ENCODE measurements at places on chromosomes 3 and 15.
A peak's percentile ranks its signal among the peaks of the same experiment; 100 is the strongest.

GRCh38 chr3:72652395-72652794 lies 195.8 kb downstream of the SHQ1 start:
- no peak for DNase-seq

DNA sequence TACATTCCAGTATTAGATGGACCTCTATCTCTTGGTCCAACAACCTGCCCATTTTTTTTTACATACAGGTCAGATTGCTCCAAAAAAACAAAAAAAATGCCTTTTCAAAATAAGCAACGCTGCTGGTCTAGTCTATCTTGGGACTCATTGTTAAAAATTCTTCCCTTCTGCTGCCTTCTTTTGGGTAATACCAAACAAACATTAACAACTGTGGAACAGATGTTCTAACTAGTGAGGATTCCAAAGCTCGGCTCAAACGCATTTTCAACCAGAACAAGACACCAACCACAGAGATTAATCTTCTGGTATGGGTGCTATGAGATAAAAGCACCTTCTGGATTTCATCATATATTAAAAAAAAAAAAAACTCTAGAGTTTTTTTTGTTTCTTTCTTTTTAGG lies 24.7 kb downstream of the ARHGAP31 start:
- no peak for DNase-seq

- no peak for DNase-seq
These were observed 226.2 kb upstream of the TP63 start for GRCh38 chr3:189404797-189405484.

DNA sequence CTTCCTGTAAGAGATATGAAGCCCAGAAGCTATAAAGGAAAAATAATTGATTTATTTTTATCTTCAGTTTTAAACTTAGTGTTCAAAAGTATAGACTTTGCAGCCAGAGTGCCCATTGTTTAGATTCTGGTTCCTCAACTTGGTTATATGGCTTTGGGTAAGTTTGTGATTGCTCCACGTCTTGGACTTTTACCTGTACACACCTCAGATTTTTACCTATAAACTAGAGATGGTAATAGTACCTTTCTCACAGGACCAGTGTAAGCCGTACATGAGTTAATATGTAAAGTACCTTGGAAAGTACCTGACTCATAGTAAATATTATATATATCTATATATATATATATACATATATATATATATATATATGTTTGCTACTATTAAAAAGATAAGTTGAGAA lies 283.8 kb downstream of the RAP2B start:
- no peak for DNase-seq

DNA sequence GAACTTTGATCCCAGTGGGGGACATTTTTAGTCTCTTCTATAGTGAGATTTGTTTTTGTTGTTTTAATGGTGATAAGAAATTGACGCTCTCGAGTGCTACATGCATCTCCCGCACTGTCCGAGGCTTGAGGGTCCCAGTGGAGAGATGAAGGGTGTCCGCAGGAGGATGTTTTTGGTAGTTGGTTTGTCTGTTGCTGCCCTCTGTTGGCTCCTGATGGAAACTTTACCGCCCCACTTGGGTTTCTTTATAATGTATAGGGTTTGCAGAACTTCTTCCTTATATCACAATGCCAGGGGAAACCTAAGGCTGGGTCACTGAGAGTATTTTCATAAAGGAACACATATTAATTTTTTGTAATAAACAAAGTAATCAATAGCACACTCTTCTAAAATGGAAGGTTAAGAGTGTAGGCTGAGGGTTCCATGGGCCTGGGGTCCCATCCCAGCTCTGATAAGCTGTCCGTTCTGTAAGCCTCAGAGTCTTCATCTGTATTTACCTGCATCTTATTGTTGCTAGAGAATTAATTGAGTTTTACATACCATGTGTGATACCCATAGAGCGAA lies 185.3 kb upstream of the FEZF2 start:
- no peak for DNase-seq

GRCh38 chr3:11770477-11771391 lies 76.0 kb downstream of the TAMM41 start:
- DNase-seq = peak; percentile 84

DNA sequence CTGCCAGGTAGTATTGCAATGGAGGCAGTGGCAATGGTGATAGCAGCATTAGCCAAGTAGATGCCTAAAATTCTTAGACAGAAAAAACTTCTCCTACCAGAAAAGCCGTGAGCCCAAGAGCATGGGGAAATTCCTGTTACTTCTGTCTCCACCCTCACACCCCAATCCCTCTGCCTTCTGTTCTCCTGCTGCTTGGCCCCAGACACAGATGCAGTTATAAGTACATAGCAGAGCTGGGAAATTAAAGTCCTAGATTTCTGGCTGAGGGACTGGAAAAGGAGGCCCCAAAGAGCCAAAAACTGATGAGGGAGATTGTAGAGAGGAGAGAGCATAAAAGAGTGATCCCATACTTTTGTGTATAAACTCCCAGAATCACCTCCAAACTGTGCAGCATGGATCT lies 166.9 kb downstream of the SMAD6 start:
- DNase-seq = peak; percentile 27

GRCh38 chr3:136207489-136208115 lies 11.5 kb upstream of the MSL2 start:
- no peak for DNase-seq

DNA sequence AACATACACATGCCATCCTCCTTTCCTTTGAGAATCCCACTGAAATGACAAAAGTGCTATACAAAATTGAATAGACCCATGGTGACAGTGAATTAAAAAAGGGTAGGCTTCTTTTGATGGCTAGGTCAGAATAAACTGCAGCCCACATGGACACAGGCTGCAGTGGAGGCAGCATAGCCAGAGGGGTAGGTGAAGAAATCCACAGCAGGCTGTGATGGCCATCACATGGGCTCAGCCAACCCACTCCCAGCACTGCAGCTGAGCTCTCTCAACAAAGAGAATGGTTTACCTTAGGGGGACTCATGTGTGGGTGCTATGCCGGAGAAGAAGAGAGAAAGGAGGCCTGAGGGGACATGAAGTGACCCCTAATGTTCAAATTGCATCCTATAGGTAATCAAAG lies 331.1 kb downstream of the CHST2 start:
- DNase-seq = no peak

DNA sequence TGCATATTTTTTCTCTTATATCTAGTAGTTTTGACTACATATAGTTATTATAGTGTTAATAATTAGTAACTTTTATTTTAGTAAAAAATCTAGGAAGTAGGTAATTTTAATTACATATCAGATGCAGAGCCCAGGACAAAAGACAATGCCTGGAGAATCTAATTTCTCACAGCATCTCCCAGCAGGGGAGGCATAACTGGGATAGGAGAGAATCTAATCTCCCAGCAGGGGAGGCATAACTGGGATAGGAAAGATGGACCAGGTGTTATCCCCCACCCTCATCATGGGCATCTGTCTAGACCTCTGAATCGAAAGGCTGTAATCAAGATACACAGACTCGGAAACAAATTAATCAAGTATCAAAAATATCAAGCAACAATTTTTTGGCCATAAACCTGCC lies 58.2 kb downstream of the OSTN start:
- DNase-seq = no peak

- no peak for DNase-seq
These were observed 62.3 kb downstream of the ADCY5 start for GRCh38 chr3:123386477-123387040.

DNA sequence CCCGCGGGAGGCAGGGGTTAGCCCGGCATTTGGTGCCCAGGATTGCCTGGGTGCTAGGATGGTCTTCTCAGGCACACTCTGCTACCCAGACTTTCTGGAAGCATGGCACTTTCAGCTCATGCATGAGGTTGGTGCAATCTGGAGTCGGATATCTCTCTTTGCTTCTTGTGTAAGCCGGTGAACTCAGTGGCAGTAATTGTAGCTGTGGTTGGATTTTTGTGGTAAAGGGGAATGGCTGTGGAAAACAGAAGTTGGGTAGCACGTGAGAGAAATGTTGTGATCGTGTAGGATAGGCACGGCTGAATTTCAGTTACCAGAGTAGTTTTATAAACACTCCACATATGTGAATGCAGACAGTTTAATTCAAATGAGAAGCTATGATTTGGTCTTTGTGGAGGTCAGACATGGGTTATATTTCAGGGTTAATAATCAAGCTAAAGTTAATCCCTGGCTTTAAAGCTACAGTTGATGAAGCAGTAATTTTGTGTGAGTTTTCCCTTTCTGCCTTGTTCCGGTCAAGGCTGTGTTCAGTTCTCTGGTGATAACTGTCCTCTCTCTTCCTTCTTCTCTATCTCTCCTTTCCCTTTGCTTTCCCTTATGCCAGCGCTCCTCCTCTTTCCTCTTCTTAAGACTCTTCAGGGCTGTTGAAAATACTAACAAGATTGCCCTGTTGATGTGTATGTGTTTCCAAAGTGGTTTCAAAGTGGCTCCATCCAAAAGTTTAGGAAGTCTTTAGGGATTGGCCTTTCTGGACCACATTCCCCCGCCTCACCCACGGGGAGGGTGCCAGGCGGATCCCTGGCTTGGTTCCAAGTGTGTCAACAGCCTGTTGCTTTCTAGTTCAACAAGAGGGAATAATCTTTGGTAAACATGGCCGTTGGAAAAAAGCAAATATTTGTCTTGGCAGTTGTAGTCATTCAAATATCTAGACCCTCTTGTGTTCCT lies 404.6 kb upstream of the C2CD4B start:
- no peak for DNase-seq

DNA sequence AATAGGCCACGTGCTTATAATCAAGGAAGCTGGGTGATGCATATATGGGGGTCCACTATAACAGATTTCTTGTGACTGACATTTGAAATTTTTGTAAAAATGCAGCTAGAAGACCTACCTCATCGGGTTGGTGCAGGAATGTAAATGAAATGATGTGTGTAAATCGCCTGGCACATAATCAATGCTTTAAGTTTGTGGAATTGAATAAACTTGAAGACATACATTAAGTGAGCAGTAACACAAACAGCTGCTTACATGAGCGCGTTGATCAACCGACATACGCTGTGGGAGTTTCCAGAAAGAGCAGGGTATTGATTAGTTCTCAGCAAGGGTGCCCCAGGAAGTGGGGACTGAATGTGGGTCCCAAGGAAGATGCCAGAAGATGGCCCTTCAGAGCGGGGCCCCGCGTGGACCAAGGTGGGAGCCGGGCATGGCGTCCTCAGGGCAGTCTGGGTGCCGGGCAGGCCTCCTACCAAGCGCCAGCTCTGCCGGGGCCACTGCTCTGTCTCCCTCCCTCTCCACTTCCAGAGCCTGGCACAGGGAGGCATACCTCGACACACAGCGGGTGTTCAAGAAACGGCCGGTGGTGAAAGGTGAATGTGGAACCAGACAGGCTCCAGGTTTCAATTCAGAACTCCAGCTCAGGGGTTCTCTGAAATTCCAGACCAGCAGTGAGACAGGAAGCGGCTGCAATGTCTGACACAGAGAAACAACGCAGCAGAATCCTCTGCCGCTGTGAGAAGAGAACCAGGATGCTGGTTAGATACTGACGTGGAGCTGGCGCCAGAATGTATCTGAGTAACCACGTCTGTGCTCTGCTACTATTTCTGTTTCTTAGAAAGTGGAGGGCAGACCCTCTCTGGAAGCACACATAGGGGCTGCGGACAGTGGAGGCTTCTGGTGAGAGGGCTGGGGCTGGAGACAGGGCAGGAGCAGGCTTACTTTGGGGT lies 12.6 kb downstream of the BFSP2 start:
- DNase-seq = peak; percentile 29

DNA sequence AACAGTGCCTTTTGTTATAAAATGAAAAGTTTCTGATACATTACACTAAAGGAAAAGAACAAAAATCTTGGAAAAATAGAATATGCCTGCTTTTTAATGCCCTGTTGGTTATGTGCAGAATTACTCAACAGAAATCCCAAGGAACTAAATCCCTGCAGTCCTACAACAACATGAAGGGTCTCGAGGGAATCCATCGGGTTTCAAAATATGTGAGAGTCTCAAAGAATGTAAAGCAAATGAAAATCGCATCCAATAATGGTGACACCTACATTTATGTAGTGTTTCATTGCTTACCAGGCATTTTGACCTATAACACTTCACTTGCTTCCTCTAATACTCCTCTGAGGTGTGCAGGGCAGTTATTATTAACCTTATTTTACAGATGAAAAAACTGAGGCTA lies 411.3 kb downstream of the FOXP1 start:
- no peak for DNase-seq

GRCh38 chr3:97820780-97821179 lies 1.0 kb upstream of the CRYBG3 start:
- no peak for DNase-seq

GRCh38 chr15:57388464-57388863 lies 12.2 kb downstream of the CGNL1 start:
- no peak for DNase-seq

GRCh38 chr3:18245721-18246120 lies 179.4 kb downstream of the SATB1 start:
- DNase-seq = no peak

All from cerebellar cortex (tissue), 1 donor.